ENCODE measurements at places on chromosomes 16 and 17. TPM values are rescaled to one million over a fixed set of nuclear protein-coding genes. Genes with fewer than 3 reads are reported as not detected.

DNA sequence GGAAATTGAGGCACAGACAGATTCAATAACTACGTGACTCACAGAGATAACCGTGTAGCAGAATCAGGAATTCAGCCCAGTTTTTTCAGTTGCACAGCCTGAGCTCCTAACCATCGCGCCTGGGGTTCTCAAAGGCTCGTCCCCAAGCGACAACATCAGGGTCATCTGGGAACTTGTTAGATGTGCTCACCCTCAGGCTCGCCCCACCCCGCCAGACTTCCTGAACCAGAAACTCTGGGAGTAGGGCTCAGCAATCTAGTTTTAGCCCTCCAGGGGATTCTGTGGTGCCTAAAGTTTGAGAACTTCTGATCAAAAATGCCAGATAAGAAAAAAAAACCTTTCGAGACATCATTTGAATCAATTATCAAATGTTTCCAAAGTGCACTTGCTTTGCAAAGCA, 559.8 kb downstream of the WWOX start:
- no peak overlapping the region for H3K27ac ChIP-seq
- H3K36me3 ChIP-seq: no peaks in the 10 kb centered on the region
- H3K27me3 ChIP-seq: no peaks in the 10 kb centered on the region
- no peak overlapping the region for H3K4me3 ChIP-seq
- no peak for DNase-seq

DNA sequence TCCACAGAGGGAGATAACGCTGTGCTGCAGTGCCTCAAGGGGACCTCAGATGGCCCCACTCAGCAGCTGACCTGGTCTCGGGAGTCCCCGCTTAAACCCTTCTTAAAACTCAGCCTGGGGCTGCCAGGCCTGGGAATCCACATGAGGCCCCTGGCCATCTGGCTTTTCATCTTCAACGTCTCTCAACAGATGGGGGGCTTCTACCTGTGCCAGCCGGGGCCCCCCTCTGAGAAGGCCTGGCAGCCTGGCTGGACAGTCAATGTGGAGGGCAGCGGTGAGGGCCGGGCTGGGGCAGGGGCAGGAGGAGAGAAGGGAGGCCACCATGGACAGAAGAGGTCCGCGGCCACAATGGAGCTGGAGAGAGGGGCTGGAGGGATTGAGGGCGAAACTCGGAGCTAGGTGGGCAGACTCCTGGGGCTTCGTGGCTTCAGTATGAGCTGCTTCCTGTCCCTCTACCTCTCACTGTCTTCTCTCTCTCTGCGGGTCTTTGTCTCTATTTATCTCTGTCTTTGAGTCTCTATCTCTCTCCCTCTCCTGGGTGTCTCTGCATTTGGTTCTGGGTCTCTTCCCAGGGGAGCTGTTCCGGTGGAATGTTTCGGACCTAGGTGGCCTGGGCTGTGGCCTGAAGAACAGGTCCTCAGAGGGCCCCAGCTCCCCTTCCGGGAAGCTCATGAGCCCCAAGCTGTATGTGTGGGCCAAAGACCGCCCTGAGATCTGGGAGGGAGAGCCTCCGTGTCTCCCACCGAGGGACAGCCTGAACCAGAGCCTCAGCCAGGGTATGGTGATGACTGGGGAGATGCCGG, 769 bp downstream of the CD19 start:
- peaks cover 19% of the 10 kb centered on the region for H3K36me3 ChIP-seq
- H3K4me3 ChIP-seq: peak overlapping the region; percentile 80
- H3K27me3 ChIP-seq: no peaks in the 10 kb centered on the region
- peak overlapping the region; percentile 98 for H3K27ac ChIP-seq
- peak; percentile 67 for DNase-seq
- peaks cover 28% of the 10 kb centered on the region for H3K4me1 ChIP-seq

- H3K4me3 ChIP-seq: peak overlapping the region; percentile 17
- no peaks in the 10 kb centered on the region for H3K36me3 ChIP-seq
- peaks cover 20% of the 10 kb centered on the region for H3K4me1 ChIP-seq
- peak; percentile 76 for DNase-seq
Measured at GRCh38 chr17:83143817-83144231, 64.4 kb downstream of the METRNL start.

GRCh38 chr17:65055280-65055707, 1.2 kb downstream of the GNA13 start:
- peaks cover 43% of the 10 kb centered on the region for H3K36me3 ChIP-seq
- H3K4me3 ChIP-seq: peak overlapping the region; percentile 74
- H3K27me3 ChIP-seq: no peaks in the 10 kb centered on the region
- H3K27ac ChIP-seq: peak overlapping the region; percentile 90
- no peak for DNase-seq

- H3K27me3 ChIP-seq: no peaks in the 10 kb centered on the region
- peak overlapping the region; percentile 89 for H3K27ac ChIP-seq
- peaks cover 38% of the 10 kb centered on the region for H3K36me3 ChIP-seq
- no peak for DNase-seq
- H3K4me1 ChIP-seq: peaks cover 80% of the 10 kb centered on the region
- peak overlapping the region; percentile 27 for H3K4me3 ChIP-seq
Measured at GRCh38 chr16:11687601-11688519, 19.6 kb downstream of the SNN start.

DNA sequence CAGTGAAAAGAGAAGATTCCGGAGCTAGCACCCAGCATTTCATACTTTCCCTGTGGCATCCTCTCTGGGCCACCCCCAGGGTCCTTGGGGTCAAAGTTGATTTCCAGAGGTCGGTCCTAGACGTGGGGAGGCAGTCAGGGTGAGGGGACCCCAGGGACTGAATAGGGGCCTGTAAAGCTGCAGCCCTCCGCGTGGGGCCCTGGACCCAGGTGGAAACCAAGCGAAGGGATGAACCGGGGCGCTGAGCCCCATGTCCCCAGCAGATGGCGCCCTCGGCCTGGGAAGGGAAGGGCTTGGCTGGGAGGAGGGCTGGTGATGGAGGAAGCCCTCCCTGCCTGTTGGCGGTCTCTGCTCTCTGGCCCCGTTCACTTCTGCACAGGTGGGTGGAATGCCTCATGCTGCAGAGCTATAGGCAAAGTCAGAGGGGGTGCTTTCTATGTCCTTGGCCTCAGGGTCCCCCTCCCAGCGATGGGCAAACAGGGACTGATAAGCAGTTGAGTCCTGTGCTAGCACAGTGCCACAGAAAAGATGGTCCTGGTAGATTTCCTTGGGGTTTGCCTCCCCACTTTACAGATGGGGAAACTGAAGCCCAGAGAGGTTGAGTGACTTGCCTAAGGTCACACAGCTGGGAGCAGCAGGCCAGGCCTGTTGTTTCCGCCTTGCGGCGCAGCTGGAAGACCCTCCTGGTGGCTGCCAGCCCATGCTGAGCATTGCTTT, 163.4 kb upstream of the CIBAR2 start:
- H3K36me3 ChIP-seq: no peaks in the 10 kb centered on the region
- no peaks in the 10 kb centered on the region for H3K27me3 ChIP-seq
- H3K4me3 ChIP-seq: no peak overlapping the region
- no peaks in the 10 kb centered on the region for H3K4me1 ChIP-seq
- H3K27ac ChIP-seq: no peak overlapping the region

- peak overlapping the region; percentile 80 for H3K4me3 ChIP-seq
- DNase-seq: peak; percentile 87
- peak overlapping the region; percentile 66 for H3K27ac ChIP-seq
- H3K4me1 ChIP-seq: peaks cover 38% of the 10 kb centered on the region
- no peaks in the 10 kb centered on the region for H3K36me3 ChIP-seq
Measured at GRCh38 chr17:48011405-48012150, 26.0 kb downstream of the COPZ2 start.

- H3K27ac ChIP-seq: no peak overlapping the region
Measured at GRCh38 chr17:17082878-17083277, 40.6 kb downstream of the MPRIP start.

- H3K4me3 ChIP-seq: no peak overlapping the region
- no peaks in the 10 kb centered on the region for H3K27me3 ChIP-seq
- peak overlapping the region; percentile 78 for H3K27ac ChIP-seq
- peaks cover 12% of the 10 kb centered on the region for H3K36me3 ChIP-seq
- peaks cover 16% of the 10 kb centered on the region for H3K4me1 ChIP-seq
Measured at GRCh38 chr17:30151471-30151870, 34.9 kb downstream of the NSRP1 start.

DNA sequence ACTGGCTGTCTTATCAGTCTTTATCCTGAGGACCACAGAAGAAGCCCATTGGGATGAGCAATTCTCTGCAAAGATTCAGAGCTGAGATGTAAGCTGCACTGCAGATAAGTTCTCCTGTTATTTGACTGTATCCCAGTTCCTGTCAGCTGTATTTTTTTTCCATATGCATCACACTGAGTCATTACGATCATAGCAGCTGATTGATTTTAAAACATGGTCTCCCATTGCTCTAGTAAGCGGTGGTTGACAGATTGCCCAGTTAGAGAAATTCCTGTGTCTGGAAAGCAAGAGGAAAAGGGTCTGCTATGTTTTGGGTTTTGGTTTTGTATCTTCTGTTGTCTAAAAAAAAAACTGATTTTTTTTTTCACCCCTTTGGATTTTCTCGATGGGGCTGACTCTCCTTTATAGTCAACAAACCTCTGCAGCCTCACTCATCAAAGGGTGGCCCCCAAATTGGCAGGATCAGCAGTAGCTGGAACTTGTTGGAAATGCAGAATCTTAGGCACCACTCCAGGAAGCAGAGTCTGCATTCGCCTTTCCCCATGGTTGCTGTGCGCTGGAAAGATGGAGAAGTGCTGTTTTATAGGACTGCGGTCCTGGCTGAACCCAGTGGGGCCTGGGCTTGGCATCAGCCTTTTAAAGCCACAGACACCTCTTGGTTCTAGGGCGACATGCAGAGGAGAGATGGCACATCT, 220.1 kb upstream of the MPHOSPH6 start:
- no peaks in the 10 kb centered on the region for H3K4me1 ChIP-seq
- no peak overlapping the region for H3K27ac ChIP-seq
- H3K27me3 ChIP-seq: 0 out of 2 replicates have a peak, but pooled peaks cover 7% of the 10 kb centered on the region
- no peak for DNase-seq

GRCh38 chr16:86012221-86012620, 113.3 kb downstream of the IRF8 start:
- peaks cover 27% of the 10 kb centered on the region for H3K4me1 ChIP-seq
- no peak overlapping the region for H3K27ac ChIP-seq
- no peaks in the 10 kb centered on the region for H3K36me3 ChIP-seq
- H3K4me3 ChIP-seq: no peak overlapping the region
- H3K27me3 ChIP-seq: no peaks in the 10 kb centered on the region

HOXB4 gene
- 6.6 TPM for total RNA-seq

ASB16 gene
- not detected for total RNA-seq

CYGB gene
- total RNA-seq: not detected

ZSCAN10 gene
- not detected for total RNA-seq

CDH3 gene
- total RNA-seq: not detected

NOG gene
- total RNA-seq: not detected
